Naive thymus-derived CD8-positive, alpha-beta T cell (primary cell): ENCODE measurements at places on chromosomes 7 and 10. TPM values are rescaled to one million over a fixed set of nuclear protein-coding genes. Genes with fewer than 3 reads are reported as not detected.
A peak's percentile ranks its signal among the peaks of the same experiment; 100 is the strongest.

- DNase-seq, result no peak
- peaks cover 8% of the 10 kb centered on the region for H3K4me1 ChIP-seq
- peaks cover 7% of the 10 kb centered on the region for H3K36me3 ChIP-seq
- peaks cover 60% of the 10 kb centered on the region for H3K27me3 ChIP-seq
- H3K4me3 ChIP-seq, result no peak overlapping the region
- H3K27ac ChIP-seq, result no peak overlapping the region
These were observed 304.5 kb upstream of the NFE2L3 start for GRCh38 chr7:25847336-25848070.

DNA sequence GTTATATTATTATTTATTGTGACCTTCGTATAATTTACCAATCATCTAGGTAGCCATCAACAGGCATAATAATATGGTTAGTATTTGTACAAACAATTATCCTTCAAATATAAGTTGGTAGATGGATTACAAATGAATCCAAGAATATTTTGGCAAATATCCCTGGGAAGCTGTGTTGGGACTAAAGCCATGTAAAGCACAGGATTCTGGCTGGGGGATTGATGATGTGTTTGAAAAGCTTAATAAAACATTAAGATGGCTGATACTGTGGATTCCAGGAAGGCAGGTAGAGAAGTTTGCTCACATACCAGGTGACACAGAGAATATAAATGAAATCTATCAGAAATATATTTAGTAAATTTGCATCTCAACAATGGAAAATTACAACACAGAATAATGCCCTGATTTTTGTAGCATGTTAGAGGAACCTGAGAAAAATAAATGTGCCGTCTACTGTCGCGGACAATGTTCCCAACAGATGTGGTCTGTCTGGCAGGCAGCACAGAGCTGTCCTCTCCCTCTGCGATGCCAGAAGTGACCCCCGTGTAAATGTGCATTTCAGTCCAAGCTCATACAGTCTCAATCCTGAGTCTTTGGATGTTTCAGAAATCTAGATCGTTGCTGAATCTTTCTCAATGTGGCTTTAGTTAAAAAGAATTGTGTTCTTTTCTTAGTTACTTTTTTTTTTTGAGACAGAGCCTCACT is 125.0 kb downstream of the TEX36 start:
- DNase-seq, result no peak
- H3K27ac ChIP-seq, result no peak overlapping the region
- H3K27me3 ChIP-seq, result peaks cover 2% of the 10 kb centered on the region
- no peaks in the 10 kb centered on the region for H3K4me1 ChIP-seq

GRCh38 chr10:34454590-34455261 is 360.4 kb downstream of the PARD3 start:
- no peak overlapping the region for H3K27ac ChIP-seq
- H3K36me3 ChIP-seq, result no peaks in the 10 kb centered on the region
- H3K4me3 ChIP-seq, result no peak overlapping the region
- no peaks in the 10 kb centered on the region for H3K27me3 ChIP-seq
- DNase-seq, result no peak

GRCh38 chr10:132582771-132583170 is 45.2 kb downstream of the INPP5A start:
- no peak overlapping the region for H3K4me3 ChIP-seq
- DNase-seq, result no peak
- H3K27me3 ChIP-seq, result no peaks in the 10 kb centered on the region
- H3K36me3 ChIP-seq, result peaks cover 17% of the 10 kb centered on the region
- peaks cover 77% of the 10 kb centered on the region for H3K4me1 ChIP-seq

GRCh38 chr7:55063061-55063460 is 44.2 kb downstream of the EGFR start:
- H3K27ac ChIP-seq, result no peak overlapping the region
- H3K4me3 ChIP-seq, result no peak overlapping the region
- no peak for DNase-seq
- no peaks in the 10 kb centered on the region for H3K36me3 ChIP-seq
- H3K27me3 ChIP-seq, result peaks cover 8% of the 10 kb centered on the region

DNA sequence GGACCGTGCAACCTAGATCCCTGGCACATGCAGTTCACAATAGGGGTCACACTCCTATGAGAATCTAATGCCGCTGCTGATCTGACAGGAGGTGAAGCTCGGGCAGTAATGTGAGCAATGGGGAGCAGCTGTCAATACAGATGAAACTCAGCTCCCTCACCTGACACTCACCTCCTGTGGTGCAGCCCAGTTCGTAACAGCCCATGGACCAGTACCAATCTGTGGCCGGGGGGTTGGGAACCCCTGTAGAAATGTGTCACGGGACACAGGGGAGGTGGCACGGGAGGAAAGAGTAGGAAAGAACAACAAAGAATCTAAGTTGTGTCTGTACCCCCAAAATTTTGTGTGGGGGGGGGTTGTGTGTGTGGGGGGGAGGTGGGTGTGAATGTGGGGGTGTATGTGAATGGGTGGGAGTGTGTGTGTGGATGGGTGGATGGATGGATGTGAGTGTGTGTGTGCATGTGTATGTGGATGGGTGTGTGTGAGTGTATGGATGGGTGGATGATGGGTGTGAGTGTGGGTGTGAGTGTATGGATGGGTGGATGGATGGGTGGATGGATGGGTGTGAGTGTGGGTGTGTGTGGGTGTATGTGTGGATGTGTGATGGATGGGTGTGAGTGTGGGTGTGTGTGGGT is 33.1 kb downstream of the SFMBT2 start:
- no peak overlapping the region for H3K4me3 ChIP-seq
- no peak overlapping the region for H3K27ac ChIP-seq
- H3K36me3 ChIP-seq, result no peaks in the 10 kb centered on the region
- H3K4me1 ChIP-seq, result peaks cover 49% of the 10 kb centered on the region
- no peaks in the 10 kb centered on the region for H3K27me3 ChIP-seq

- H3K4me1 ChIP-seq, result peaks cover 13% of the 10 kb centered on the region
- H3K36me3 ChIP-seq, result no peaks in the 10 kb centered on the region
- no peak overlapping the region for H3K27ac ChIP-seq
- no peak for DNase-seq
- H3K27me3 ChIP-seq, result peaks cover 41% of the 10 kb centered on the region
- peak overlapping the region; percentile 50 for H3K4me3 ChIP-seq
These were observed 674 bp downstream of the AMZ1 start for GRCh38 chr7:2688409-2689342.

GRCh38 chr7:8785081-8785480 is 351.7 kb downstream of the NXPH1 start:
- DNase-seq, result no peak
- no peak overlapping the region for H3K27ac ChIP-seq
- no peaks in the 10 kb centered on the region for H3K36me3 ChIP-seq
- H3K4me3 ChIP-seq, result no peak overlapping the region

DNA sequence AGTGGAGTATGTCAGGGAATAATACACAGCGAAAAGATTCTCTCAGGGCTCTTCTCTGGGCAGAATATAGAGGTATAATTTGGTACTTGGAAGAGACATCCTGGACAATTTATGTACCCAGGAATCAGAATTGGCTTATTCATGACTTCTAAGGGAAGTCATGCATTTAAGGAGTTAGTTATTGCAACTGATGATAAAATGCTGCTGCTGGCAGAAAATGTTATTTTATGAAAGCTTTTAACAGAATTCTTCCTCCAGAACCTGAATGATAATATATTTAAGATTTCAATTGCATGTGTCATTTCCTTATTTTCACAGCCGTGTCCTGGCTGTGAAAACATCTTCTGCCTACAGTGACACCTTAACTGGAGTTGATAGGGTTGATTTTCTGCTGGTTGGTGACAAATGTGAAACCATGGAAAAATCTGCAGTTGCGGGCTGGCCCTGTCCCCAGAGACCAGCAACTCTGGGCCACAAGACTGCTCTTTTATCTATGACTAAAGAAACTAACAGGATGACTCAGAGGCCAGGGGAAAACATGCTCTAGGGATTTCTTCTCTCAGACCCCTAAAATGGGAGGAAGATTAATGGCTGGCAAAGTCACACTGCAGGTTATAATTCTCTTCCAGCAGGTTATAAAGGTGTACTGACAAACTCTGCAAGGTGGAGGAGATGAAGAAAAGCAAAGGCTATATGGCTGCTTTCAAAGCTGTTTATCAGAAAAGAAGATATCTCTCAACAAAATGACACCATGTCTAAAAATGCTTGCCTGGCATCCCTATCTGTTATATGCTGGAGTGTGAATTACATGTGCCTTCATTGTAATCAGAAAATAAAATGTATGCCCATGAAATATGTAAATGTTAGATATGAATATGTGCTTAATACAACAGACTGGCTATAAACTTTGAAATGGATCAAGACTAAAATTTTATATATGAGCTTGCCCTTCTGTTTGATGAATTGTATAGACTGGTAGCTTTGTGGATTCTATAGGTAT is 12.1 kb upstream of the TRUB1 start:
- H3K27me3 ChIP-seq, result peaks cover 17% of the 10 kb centered on the region
- no peaks in the 10 kb centered on the region for H3K36me3 ChIP-seq
- H3K4me3 ChIP-seq, result no peak overlapping the region

DNA sequence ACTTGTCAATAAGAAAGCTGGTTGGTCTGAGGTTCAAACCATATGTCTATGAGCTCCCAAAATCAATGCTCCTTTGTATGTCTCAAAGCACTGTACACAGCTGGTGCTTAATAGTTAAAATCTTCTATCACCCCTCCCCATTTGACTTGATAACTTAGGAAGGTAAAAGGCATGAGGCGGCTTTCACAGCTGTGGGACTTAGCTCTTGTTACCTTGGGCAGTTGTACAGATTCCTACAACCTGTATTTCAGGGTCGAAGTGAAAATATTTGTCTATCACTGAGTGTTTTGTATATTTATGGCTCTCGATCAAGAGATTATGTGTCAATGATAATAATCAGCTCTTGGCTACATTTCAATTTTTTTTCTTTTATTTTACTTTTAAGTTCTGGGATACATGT is 992 bp upstream of the KIFBP start:
- peaks cover 16% of the 10 kb centered on the region for H3K4me1 ChIP-seq
- H3K4me3 ChIP-seq, result peak overlapping the region; percentile 98
- no peak overlapping the region for H3K27ac ChIP-seq
- H3K27me3 ChIP-seq, result no peaks in the 10 kb centered on the region

DNA sequence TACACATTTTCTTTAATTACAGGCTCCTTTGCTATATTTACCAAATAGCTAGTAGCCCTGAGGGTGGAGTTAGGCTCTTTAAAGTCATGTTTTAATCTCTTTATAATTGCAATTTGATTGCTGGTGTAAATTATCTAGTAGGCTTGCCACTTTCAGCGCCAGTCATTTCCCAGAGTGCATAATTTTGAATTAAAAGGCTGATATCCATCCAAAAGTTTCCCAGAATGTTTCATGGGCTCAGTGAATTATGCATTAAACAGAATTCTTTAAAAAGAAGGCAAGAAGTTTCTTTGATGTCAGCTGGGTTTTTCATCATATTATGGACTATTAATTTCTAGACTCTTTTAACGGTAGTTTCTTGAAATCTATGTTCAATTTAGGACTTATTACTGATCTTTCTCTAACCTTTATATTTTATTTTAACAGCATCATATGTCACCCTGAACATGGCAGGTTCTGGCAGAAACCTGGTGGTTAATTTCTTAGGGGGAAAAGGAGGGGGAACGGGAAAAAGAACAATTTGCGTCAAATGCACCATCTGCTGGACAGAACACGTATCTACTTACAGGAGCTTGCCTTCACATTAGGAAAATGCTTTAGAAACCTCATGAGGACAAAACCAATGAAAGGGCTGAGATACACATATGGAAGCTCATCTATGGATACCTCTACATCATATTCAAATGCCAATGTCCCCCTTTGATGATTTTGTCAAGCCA is 171.1 kb downstream of the GRM3 start:
- H3K4me1 ChIP-seq, result no peaks in the 10 kb centered on the region
- no peak overlapping the region for H3K4me3 ChIP-seq
- no peaks in the 10 kb centered on the region for H3K36me3 ChIP-seq
- H3K27ac ChIP-seq, result no peak overlapping the region
- DNase-seq, result no peak

DNA sequence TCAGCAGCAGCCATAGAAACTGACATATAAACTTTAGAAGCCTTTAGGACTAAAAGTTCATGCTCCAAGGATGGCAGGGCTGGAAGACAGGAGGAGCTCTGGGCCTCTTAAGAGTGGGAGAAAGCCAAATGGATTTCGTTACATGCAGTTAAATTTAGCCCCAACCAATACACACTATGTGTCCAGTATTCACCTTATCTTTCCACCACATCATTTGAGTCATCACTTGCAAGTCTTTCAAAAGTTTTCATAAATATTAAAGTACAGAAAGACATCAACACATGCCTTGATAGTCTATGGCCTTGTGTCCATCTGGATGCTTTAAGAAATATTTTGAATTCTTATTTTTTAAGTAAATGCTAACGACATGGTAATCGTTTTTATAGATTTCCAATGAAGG is 392.4 kb upstream of the LRRN3 start:
- H3K36me3 ChIP-seq, result no peaks in the 10 kb centered on the region
- H3K27me3 ChIP-seq, result no peaks in the 10 kb centered on the region
- no peak overlapping the region for H3K27ac ChIP-seq
- no peaks in the 10 kb centered on the region for H3K4me1 ChIP-seq
- no peak overlapping the region for H3K4me3 ChIP-seq

DNA sequence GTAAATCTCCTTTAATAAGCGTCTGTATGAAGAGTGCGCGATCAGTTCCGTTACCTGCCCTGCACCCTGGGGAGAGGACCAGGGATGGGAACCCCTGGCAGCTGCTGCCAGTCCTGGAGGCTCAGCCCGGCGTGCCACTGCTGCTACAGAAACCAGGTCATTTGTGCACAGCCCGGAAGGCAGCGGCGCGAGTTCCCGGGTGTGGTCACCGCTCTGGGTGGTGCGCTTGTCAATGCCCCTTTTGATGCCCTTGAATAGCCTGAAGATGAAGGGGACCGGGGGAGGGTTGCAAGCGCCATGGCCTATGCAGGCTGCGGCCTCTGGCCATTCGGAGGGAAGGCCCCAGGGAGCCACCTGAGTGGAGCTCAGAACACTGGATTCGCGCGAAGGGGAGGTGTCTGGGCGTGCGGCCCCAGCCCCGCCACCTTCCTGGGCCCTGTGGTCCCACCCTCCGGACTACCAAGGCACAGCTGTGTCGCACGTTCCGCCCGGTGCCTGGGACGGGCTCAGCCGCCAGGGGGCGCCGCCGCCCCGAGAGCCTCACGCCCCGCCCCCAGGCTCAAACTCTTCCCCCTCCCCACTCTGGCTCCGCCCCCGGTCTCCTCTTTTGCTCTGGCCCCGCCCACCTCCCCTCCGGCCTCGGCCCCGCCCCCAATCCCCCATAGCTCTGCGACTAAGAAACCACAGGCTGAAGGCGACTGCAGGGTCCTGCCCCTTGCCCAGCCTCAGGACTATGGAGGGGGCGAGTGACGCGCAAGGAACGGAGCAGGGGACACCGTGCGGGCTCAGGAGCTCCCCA is 16.5 kb downstream of the AP5Z1 start:
- H3K36me3 ChIP-seq, result peaks cover 19% of the 10 kb centered on the region
- no peaks in the 10 kb centered on the region for H3K27me3 ChIP-seq
- peak overlapping the region; percentile 25 for H3K27ac ChIP-seq
- no peak overlapping the region for H3K4me3 ChIP-seq

The GIMAP8 gene
- total RNA-seq, result 66.8 TPM

The CEP55 gene
- total RNA-seq, result not detected

The CH25H gene
- not detected for total RNA-seq

The MYH16 gene
- not detected for total RNA-seq

The SND1 gene
- total RNA-seq, result 99.8 TPM

The NANOS1 gene
- total RNA-seq, result 0.60 TPM

The MYO3A gene
- not detected for total RNA-seq
